Activated CD4-positive, alpha-beta T cell treated with anti-CD3 and anti-CD28 coated beads, Interleukin-2, amount 50 U/mL, for 4 hours (primary cell): ENCODE measurements at places on chromosomes 16 and 17.
A peak's percentile ranks its signal among the peaks of the same experiment; 100 is the strongest.

GRCh38 chr17:64128787-64129514 lies 993 bp downstream of the ERN1 start:
- no peak for DNase-seq

DNA sequence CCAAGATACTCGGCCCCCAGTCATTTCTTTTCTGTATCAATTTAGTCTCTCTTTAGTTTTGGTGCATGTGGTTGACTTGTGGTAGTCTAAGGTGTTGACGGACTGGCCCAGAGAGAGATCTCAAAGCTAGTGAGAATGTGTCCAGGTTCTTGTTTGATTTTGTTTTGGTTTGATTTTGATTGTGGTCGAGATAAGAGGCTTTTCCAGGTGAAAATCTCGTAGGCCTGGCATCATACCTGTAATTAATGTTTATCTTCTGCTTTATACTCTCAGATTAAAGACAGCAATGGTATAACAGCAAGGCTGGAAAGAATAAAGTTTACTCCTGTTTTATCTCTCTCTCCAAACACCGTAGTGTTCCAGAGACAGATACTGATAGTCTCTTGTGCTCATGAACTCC lies 172.4 kb upstream of the CACNG5 start:
- no peak for DNase-seq

DNA sequence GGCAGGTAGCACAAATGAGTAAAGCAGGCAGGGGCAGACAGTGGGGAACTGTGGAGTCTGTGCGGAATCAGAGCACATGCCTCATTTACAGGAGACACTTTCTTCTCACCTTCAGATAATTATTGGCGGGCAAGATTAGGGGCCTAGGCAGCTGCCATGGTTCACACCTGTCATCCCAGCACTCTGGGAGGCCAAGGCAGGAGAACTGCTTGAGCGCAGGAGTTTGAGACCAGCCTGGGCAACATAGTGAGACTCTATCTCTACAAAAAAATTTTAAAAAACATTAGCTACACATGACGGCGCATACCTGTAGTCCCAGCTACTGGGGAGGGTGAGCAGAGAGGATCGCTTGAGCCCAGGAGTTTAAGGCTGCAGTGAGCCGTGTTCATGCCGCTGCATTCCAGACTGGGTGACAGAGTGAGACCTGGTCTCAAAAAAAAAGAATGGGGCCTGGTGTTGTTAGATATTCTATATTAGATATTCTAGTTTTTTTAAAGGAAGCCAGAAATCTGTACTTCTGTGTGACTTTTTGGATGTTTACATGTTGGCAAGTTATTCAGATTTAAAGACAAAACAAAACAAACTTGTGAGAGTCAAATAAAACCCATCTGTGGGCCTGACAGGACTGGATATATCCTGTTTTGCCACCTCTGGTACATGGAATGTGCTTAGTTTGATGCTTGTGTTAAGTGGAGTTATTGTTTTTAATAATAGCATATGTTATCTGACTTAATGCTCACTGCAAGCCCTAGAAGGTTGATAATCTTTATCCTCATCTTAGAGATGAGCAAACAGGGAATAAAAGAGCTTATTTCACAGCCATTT lies 4.9 kb upstream of the LPCAT2 start:
- DNase-seq: no peak

DNA sequence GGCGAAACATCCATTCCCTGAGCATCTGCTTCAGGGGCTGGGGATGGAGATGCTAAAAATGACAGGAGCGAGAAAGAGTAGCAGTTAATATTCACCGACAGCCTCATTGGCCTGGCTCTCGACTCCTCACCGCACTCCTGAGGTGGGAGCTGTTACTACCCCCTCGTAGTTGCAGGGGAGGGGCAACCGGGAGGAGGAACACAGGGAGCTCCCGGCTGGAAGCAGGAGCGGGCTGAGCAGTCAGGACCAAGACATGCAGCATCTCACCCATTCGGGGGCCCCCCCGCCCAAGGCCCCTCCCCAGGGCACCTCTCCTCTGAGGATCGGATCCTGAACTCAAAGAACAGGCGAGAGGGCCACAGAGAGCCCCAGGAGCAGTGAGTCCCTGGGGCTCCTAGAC lies 4.5 kb upstream of the ACSF3 start:
- no peak for DNase-seq

GRCh38 chr17:46009681-46010596 lies 10.9 kb downstream of the STH start:
- no peak for DNase-seq

DNA sequence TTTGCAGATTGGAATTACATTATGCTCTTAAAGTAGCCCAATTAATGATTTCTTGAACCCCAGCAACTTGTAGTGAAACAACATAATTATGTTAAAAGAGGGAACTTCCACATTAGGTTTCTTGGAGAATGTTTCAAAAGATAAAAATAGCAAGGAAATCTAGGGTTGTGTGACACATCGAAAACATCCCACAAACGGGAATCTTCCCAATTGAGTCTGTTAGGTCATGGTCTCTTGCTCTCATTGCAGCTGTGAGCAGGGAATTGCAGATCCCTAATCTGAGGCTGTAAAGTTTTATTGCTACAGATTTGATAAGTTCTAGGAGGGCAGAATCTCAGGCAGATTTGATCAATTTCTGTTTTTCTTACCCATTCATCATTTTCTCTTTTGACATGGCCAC lies 6.7 kb upstream of the LPO start:
- no peak for DNase-seq

DNA sequence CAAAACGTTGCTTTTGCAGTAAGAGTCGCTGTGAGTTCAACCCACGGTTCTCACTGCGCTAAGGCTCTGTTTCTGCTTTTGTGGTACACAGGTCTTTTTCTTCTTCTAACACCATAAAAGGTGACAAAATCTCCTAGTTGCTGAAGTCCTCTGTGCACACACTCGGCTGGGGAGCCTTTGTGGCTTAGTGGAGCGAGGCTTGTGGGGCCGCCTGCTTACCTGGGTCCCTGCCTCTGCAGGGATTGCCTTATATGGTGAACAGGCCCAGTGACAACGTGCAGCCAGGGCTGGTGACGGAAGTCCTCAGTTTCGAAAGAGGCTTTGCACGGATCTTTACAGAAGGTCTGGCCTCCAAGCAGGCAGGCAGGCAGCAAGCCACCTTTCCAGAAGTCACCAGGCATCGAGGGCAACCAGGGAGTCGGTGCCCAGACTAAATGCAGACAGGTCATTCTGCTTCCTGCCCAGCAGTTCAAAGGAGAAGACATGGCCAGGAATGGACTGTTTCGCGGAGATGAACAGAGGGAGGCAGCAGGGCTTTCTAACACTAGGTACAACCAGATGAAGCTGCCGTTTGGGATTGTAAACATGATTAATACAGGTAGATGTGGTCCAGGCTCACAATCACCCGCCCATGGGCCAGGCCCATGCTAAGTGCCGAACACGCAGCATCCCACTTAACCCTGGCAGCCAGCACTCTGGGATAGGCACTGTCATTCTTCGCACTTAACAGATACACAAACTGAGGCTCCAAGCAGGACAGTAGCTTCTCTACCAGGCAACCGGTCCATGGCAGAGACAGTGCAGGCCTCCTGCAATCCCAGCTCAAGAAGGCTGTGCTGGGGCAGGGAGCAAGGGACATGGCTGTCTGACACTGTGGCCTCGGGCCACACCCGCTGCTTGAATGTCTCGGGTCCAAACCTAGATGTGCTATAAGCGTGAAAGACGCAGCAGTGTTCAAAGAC lies 10.7 kb upstream of the MEAK7 start:
- peak; percentile 69 for DNase-seq

DNA sequence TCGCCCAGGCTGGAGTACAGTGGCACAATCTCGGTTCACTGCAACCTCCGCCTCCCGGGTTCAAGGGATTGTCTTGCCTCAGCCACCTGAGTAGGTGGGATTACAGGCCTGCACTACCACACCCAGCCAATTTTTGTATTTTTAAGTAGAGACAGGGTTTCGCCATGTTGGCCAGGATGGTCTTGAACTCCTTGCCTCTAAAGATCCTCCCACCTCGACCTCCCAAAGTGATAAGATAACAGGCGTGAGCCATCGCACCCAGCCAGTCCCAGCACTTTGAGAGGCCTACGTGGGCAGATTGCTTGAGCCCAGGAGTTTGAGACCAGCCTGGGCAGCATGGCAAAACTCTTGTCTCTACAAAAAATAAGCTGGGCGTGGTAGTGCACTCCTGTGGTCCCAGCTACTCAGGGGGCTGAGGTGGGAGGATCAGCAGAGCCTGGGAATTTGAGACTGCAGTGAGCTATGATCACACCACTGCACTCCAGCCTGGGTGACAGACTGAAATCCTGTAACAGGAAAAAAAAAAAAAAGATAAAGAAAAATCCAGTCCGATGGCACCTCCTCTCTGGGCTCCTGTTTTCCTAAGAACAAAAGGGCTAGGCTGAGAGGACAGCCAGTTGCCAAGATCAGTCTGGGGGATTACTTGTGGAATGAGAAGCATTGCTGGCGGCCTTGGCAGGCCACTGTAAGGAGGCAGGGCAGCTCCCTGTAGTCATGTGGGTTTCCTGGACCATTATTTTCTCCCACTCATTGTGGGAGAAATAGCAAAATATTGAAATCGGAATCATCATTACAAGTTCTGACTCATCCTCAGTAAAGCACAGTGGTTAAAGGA lies 3.0 kb upstream of the PIPOX start:
- no peak for DNase-seq

DNA sequence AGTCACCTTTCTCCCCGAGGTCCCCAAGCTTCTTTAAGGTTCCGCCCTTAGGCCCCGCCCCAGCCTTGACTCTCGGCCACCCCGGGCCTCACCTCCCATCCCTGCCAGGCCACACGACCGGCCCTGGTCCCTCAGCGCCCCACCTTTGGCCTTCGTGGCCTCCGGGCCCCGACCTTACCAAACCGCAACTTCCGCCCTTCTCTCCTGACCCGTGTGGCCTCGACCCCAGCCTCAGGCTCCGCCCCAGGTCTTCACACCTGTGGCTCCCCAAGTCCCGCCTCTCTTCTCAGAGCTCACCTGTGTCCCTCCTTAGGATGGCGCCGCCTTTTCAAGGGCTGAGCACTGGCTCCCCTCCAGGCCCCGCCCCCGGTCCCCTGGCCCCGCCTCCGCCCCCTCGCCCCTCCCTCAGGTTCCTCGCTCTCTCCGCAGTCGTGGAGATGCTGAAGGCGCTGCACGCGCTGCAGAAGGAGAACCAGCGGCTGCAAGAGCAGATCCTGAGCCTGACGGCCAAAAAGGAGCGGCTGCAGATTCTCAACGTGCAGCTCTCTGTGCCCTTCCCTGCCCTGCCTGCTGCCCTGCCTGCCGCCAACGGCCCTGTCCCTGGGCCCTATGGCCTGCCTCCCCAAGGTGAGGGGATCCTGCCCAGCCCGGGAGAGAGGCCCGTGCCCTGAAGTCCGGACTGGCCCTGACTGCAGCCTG lies 10.0 kb upstream of the CISD3 start:
- no peak for DNase-seq

DNA sequence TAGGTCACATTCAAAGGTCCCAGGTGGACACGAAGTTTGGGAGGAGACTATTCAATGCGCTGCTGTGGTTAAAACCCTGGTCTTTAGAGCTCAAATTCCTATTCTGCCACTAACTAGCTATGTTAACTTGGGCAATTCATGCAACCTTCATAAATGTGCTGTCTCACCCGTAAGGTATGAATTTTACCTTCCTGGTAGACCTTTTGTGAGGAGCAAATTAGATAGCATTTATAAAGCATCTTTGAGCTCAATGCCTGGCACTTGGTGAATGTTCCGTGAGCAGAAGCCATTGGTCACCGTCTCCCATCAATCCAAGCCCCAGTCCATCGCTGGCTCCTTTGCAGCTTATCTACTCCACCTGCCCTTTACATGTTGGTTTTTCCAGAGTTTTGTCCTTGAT lies 16.6 kb downstream of the CHD9NB start:
- DNase-seq: no peak

GRCh38 chr16:88500255-88500661 lies 47.2 kb downstream of the ZFPM1 start:
- no peak for DNase-seq

DNA sequence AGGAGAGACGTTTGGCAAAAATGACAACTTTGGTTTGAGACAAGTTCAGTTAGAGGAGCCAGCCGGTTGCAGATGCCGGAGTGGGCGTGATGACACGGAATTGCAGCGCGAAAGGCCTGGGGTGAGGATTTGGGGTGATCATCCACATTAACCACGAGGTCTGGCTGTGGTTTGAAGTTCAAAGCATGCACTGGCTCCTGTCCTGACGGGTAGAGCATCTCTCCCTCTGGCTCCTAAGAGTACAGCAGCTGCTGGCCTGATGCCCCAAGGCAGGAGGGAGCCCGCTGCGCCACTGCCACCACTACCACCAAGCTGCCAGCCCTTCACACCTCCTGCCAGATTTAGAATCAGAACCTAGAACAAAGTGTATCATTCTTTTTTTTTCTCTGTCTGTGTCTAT lies 3.7 kb downstream of the RHBDL3 start:
- DNase-seq: no peak

GRCh38 chr16:88792668-88793250 lies 7.7 kb upstream of the PIEZO1 start:
- DNase-seq: no peak

GRCh38 chr17:4446326-4447071 lies 12.8 kb downstream of the SPNS3 start:
- no peak for DNase-seq

DNA sequence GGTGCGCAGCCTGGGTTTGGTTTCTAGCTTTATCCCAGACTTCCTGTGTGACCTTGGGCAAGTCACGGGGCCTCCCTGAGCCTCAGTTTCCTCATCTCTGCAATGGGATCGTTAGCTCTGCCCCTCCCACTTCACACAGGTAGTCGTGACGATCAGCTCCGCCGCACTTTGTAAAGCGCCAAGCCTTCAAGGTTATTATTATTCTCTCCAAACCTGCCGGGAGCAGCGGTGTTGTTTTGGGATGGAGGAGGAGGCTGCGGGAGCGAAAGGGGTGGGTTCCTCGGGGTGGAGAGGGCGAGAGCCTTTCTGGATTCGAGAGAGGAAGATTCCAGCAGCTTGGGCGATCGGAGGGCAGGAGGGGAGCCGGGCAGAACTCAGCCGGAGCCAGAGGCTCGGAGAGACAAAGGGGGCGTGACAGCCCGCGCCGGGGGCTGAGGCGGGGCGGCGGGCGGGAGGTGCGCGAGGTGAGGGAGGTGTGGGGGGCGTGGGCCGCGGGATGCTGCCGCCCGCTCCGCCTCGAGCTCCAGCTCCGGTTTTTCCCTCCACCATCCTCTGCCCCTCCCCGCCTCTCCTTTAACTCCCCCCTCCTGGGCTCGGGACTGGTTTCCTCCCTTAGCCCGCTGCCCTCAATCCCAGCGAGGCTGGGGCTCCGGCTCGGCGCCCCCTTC lies at the start of gene EFNB3:
Gene EFNB3 (plus strand): TSS at position 602 of the 668 bp plus-strand sequence. CDS start 397 bp downstream, outside the sequence.
- DNase-seq: no peak
